ENCODE measurements at places on chromosomes 6 and 20.
A peak's percentile ranks its signal among the peaks of the same experiment; 100 is the strongest.

- no peak for DNase-seq
Observed at GRCh38 chr6:163501026-163501425, 86.5 kb downstream of the QKI start.

DNA sequence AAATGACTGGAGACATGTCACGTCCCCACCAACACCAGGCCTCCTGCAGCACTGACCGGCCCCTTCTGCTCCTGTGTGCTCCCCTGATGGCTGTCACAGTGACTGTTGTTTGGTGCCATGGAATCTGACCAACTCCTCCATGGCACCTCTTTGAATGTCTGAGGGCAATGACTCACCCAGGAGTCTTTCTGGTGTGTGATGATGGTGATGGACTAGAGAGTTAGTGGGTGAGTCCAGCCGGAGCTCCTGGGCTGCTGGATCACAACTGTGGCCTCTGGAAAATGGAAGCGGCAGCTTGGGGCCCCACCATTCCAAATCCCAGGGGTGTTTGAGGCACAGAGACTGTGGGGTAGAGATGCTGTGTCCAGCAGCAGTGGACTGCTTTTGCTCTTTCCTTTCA lies 133.3 kb downstream of the TFAP2C start:
- no peak for DNase-seq

GRCh38 chr6:147204060-147204785 lies at the start of gene STXBP5:
Gene STXBP5 (plus strand): TSS chr6:147204417. CDS start chr6:147204533, 116 bp downstream.
- peak; percentile 3 for DNase-seq

DNA sequence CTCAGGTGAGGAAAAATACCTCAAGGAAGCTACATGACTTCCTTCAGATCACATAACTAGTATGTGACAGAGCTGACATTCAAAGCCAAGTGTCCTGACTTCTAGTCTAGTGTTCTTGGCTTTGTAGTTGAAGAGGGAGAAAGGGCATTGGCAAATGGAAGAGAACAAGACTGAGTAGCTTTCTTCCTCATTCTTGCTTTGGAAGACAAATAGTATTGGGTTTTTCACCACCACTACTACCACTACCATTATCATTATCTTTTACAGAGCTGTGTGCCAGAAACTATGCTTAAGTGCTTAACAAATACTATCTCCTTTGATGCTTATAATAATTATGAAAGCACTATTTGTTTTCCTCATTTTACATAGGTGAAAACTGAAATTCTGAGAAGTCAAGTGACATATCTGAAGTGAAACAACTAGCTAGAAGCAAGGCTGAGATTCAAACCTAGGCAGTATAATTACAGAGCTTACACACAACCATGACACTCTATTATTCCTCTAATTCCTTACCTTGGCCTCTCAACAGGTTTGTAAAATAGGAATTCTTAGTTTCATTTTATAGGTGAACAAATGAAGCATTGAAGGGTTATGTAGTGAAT lies 6.8 kb downstream of the ACSS2 start:
- no peak for DNase-seq

- no peak for DNase-seq
Observed at GRCh38 chr6:138440758-138441357, 36.8 kb downstream of the HEBP2 start.

DNA sequence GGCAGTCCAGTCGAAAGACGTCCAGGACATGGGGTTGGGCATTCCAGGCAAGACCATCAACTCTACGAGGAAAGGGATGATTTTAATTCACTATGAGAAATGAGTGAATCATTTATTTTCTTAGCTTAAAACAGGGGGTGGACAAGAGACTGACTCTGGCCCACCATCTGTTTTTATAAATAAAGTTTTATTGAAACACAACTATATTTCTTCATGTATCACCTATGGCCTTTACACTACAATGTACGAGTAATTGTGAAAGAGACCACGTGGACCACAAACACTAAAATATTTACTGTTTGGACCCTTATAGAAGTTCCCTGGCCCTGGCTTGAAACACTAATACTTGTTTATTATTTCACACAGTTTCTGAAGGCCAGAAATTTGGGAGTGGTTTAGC lies 15.6 kb upstream of the RSPO4 start:
- DNase-seq: no peak

All from stimulated activated CD4-positive, alpha-beta T cell treated with anti-CD3 and anti-CD28 coated beads, TNF-alpha, amount 100 ng/mL, for 1 hour (primary cell).